ENCODE measurements at places on chromosomes 2 and 18.

- DNase-seq, result no peak
Observed at GRCh38 chr2:227036527-227036926, 127.5 kb downstream of the COL4A4 start.

DNA sequence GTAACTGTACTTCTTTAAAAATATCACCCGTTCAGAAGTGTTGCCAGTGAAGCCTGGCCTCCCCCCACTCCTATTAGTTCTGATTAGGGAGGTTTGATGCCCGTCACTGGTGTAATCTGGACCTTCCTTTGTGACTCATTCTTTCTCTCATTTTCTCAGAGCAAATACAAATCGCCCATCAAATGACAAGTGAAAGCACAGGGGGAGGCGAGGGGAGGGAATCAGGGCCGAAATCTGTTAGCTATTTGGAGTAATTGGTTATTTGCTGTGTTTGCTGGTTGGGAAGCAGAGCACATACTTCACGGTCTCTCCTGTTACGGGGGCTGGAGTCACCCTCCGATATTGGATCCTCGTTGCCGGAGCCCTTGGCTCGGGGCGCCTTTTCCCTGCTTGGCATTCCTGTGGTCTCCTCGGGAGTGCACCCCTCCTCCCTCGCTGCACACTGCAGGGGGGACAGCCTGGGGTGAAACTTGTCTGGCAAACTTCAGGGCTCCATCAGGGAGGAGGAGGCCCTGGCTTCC, 178.1 kb downstream of the DYSF start:
- no peak for DNase-seq

DNA sequence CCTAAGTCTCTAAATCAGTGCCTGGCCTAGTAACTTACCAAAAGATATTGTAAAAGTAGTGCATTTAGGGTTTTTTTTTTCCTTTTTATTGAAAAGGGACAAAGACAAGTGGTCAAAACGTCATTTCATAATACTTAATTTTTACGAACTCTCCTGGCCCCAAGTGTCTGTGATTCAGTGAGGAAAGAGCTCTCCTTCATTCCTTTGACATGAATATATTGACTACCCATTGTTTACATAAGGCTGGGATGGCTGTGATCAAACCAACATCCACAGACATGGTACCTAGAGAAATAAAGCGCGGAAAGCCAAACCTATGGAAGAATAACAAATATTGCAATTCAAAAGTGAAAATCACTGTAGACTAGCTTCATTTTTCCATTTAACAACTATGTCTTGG, 198.4 kb downstream of the BABAM2 start:
- DNase-seq, result no peak

GRCh38 chr2:191302459-191303139, 57.4 kb downstream of the MYO1B start:
- no peak for DNase-seq

DNA sequence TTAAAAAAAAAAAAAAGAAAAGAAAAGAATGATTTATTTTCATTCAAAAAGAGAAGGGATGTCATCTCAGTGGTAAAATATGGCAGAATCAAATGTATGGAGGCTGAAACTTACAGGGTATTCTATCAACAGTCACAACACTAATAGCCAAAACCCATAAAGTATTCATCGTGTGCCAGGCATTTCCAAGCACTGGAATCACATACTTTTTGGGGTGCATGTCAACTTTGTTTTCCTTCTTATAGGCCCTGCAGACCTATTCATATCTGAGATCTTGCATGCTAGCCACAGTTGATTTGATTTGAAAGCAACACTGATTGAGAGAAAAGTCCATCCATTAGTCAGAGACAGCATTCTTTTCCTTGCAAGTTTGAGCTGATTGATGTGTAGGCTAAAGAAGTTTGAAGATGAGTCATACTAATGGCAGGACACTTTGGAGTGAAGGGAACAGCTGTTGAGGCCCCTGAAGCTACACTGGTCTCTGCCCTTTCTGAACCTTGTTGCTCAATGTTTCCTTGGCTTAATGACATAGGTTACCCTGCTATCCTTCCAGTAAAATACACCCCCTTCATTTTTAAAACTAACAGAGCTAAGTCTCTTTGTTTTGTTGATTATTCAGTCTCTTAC, 22.0 kb downstream of the KATNAL2 start:
- no peak for DNase-seq

DNA sequence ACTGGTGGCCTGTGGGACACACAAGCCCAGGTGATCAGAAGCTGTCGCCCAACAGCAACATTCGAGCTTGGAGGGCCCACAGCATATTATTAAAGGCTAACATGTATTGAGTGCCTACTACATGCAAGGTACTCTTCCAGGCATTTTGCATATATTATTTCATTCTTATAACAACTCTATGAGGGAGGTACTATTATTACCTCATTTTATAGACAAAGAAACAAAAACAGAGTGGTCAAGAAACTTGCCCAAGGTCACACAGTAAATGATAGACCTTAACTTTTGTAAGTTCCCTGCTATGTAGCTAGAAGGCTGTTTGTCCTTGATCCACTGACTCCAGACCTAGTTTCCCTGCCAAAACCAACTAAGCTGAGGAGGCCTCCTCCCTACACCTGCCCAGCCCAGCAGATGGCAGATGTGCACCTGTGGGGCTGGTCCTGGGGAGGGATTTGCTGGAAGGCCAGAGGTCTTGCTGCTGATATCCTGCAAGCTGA, 35.7 kb downstream of the KANSL3 start:
- DNase-seq, result no peak

GRCh38 chr2:110688594-110689091, 10.8 kb upstream of the BUB1 start:
- no peak for DNase-seq

- DNase-seq, result no peak
Observed at GRCh38 chr2:11123001-11123809, 32.1 kb upstream of the SLC66A3 start.

- DNase-seq, result no peak
Observed at GRCh38 chr2:209696836-209697711, 74.6 kb upstream of the UNC80 start.

DNA sequence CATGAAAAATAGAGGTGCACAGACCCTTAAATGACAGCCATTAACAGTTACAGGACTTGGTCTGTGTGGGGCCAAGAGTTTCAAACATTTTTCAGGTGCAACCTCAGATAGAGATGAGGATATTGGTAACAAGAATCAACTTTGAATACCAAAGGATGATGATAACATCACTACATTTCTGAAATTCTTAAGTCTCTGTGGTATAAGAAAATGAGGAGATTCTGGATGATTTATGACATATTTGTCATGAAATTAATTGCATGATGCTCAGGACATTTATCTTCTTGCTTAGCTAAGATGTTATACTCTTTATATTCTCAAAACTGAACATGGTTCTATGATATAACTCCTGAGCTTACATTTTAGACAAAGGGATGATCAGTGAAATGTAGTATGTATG, 471.8 kb upstream of the CWC22 start:
- DNase-seq, result no peak

- DNase-seq, result no peak
Observed at GRCh38 chr2:221283896-221284545, 288.1 kb downstream of the EPHA4 start.

GRCh38 chr2:180571559-180571958, 408.8 kb upstream of the UBE2E3 start:
- no peak for DNase-seq

DNA sequence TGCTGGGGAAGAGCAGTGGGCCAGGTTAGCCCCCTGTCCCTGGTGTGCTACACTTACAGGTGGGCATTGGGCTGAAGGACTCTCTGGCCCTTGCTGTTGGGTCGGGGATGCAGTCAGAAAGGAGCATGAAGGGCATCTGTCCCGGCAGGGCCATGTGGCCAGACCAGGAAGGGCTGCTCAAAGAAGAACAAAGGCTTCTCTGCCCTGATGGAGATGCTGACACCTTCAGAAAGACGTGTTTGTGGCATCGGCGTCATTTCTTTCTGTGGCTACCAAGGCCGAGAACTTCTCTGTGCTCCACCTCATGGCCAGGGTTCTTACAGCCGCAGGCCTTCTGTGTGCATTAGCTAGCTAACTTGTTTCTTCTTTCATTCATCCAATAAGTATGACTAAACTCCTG, 239.1 kb downstream of the FAM210A start:
- no peak for DNase-seq

DNA sequence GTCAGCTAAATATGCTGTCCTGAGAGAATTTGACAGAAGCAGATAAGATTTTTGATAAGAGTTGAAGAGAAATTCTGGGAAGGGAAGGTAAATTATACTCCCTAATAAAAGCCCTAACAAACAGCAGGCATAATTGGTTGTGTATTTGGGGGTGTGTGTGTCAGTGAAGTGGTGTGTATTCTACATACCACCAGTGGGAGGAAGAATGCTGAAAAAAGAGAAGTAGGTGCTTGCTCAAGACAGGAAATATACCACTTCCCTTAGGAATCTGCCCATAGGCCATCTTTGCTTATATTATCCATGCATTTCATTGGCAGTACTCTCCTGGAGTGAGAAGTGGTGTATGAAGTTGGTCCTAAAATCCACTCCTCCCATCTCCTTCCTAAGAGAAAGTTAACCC, 76.2 kb downstream of the FMNL2 start:
- DNase-seq, result no peak

GRCh38 chr2:188297978-188298377, 6.3 kb downstream of the GULP1 start:
- DNase-seq, result no peak

DNA sequence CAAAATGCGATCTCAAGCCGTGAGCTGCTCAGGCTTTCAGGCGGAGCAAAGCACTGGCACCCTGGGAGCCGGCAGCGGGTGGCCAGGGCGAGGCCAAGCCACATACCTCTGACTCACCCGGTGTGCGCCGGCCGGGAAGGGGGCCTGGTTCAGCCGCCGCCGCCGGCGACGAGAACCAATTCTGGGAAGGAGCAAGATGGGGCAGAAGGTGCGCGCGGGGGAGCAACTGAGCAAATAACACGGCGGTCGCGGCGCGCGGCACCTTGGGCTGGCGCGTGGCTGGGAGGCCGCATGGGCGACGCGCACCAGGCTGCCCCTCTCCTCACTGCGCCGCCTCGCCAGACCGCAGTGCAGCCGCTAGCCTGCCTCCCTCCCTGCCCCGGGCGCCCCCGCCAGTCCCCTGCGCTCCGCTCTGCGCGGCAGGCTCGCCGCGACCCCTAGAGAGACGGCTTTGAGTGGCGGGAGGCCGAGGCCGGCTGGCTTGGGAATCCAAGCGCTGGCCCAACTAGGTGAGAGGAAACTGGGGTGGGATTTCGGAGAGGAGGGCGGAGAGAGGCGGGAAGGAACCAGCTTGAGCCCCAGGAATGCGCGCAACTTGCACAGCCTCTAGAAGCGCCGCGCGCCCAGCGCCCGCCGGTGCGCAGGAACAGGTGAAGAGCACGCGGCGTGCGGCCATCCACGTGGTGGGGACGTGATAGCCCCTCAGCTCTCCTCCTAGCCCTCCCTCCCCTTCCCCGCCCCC, 3.2 kb downstream of the NRP2 start:
- DNase-seq, result peak; percentile 71

DNA sequence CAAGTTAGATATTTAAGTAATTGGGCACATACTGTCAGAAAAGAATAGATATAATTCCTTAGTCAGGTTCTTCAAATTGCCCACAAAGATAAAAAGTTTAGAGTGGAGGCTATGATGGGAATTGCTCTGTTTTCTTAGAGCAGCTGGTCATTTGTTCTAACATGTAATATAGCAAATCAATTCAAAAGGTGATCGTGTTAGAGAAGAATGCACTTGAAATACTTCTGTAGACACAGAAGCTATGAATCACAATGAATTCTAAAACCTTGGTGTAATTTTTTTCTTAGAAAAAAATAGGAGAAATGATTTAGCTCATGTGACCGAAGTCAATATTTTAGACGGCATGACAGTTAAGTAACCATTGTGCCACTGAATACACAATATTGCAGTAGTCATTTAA, 918.1 kb upstream of the LRATD1 start:
- no peak for DNase-seq

DNA sequence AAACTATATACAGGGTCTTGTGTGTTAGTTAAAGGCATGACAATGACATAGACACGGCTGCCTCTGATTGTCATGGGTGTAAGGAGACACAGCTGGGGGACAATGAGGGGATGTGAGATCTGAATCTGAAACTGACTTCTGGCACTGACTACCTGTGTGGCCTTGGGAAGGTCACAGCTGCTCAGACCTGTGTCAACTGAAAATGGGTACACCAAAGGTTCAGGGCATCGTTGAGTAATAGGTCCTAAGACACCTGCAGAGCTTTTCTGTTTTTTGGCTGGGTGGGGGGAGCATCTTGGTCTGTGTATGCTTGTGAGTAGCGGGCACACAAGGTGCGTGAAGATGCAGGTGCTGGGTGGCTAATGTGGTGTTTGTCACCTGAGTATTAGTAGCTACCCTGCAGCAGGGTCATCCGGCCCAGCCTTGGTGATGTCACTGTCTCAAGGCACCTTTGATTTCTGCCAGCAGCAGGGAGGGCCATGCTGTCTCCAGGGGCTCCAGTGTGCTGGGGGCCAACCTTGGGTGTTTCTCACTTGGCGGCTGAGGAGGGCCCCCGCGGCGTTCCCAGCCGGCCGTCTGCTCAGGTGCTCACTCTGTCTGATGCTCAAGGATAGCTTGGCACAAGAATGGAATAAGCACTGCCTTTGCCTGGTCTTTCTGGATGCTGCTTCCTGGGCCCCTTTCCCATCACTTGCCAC, 53.1 kb upstream of the HS6ST1 start:
- DNase-seq, result no peak

GRCh38 chr2:43082111-43082894, 144.1 kb downstream of the ZFP36L2 start:
- DNase-seq, result no peak

GRCh38 chr2:3170792-3171455, 206.7 kb downstream of the EIPR1 start:
- DNase-seq, result no peak

DNA sequence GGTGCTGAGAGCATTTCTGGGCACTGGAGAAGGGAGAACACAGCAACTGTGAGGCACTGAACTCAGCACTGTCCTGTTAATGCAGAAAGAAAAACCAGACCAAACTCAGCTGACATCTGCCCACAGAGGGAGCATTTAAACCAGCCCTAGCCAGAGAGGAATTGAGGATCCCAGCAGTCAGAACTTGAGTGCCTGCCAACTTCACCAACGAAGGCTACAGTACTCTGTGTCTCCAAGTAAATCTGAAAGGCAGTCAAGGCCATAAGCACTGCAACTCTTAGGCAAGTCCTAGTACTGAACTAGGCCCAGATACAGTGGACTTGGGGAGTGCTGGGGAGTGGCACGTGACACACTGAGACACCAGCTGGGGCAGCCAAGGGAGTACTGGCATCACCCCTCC, 176.2 kb upstream of the ZC3H15 start:
- DNase-seq, result no peak

GRCh38 chr2:233023761-233024410, 8.6 kb upstream of the NEU2 start:
- DNase-seq, result no peak

- no peak for DNase-seq
Observed at GRCh38 chr2:55391155-55391554, 28.5 kb downstream of the CCDC88A start.

All from glutamatergic neuron (in vitro differentiated cells).